Caki2 (cell line): ENCODE measurements at places on chromosomes 4 and X.

DNA sequence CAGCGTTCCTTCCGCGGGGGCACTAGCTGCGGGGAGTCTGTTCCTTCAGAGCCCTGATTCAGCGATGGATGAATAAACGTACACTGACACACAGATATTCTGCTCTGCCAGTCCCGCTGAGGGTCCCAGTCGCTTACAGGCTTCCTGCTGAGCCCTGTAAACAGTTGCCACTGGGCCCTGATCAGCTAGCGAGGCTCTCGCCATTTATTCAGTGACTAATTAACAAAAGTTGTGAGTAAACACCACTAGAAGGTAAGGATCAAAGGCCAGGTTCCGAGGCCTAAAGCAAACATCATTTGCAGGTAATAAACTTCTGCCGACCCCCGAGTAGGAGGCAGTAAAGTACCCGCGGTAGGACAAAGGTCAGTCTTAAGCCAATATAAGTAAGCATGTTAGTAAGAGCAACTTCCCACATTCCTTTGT, 442.6 kb upstream of the GALNT7 start:
- DNase-seq, result no peak

DNA sequence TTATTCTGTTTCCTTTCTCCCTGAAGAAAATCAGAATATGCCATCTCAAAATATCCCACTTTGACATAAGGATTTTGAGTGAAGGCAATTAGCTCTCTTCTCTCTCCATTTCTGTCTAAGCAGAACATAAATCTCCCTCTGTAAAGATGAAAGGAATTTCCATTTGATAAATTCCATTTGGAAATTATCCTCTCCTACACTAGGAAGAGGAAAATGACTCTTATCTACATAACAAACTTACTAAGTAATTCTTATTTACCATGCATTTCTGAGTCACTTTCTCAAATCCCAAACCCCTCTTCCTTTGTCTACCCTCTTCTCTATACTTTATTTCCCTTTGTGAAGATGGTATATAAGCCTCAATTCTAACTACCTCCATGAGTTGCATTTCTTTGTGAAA, 11.4 kb downstream of the TBCK start:
- no peak for DNase-seq

DNA sequence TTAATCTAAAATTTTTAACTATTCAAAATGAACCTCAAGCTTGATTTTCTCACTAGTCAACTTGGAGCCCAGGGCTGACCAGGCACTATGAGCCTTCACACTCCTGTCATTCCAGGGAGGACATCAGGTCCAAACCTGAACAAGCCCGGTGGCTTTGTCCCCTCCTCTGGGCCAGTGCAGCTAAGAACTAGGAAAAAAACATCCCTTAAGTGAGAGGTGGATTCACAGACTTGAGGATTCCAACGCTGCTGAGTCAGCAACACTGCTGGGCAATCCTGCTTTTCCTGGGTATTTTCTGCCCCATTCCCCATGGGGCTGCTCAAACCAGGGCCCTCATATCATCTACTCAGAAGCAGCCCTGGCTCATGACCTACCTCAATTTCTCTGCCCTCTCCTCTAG, 4.0 kb downstream of the RNF212 start:
- DNase-seq, result no peak

DNA sequence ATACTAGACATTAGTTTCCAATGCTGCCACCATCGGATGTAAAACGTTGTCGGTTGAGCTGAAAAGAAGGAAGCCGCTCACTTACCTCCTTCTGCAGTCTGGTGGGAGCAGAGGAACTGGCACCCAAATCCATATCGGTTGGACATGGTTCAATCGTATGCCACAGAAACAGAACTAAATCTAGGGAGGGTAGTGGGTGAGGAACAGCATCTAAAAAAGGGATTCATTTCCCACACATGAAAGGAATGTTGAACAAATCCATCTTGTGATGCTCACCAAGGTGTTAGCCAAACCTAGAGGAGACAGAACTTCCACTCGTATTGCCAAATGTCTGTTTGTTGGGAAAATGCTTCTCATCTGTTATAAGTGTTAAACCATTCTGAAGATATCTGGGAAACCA, 532.7 kb downstream of the NLGN4X start:
- DNase-seq, result no peak

- DNase-seq, result peak; percentile 47
Measured at GRCh38 chr4:128287141-128287870, at the start of gene PGRMC2. TSS of gene PGRMC2 (minus strand) at chr4:128287813. CDS start at chr4:128287790, 23 bp downstream.

DNA sequence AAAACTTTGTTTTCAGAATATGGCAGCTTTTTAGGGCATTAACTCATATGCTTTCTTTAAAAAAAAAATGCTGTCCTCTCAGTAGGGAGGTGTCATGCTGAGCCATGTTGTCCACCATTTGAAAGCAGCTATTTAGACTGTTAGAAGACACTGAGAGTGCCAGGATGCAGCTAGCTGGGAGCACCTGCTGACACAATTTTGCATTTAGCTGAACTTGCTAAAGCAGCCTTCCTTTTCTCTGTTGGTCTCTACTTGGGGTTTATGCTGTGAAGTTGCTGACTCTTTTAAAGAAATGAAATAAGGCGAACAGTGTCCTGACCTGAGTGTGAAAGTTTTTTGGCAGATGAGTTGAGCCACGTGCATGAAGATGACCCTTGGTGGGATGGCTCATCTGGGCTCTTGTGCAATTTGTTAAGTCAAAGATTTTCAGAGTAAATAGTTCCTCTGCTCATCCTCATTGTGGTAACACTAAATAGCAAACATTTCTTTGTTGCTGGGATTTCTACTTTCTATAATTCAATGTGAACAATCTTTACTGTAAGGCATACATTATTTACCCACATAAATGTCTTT, 64.5 kb downstream of the CDS1 start:
- no peak for DNase-seq
